Stimulated activated CD4-positive, alpha-beta T cell treated with anti-CD3 and anti-CD28 coated beads, Interleukin-12 subunit alpha, Interleukin-12 subunit beta, amount 100 ng/mL, for 4 hours (primary cell): ENCODE measurements at places on chromosomes 7 and 10.

DNA sequence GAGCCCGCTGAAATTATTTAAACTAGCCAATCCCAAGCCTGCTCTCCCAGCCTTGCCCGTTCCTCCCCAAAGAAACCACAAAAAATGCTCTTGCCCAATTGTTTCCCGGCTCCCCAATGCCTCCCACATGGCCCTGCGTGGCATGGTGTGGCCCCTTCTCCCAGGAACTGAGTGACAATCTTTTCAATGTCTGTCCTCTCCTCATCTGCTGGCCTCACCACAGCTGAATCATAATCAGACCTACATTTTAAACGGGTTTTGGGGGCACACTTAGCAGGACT lies 201.5 kb downstream of the PRPF18 start:
- DNase-seq, result no peak

DNA sequence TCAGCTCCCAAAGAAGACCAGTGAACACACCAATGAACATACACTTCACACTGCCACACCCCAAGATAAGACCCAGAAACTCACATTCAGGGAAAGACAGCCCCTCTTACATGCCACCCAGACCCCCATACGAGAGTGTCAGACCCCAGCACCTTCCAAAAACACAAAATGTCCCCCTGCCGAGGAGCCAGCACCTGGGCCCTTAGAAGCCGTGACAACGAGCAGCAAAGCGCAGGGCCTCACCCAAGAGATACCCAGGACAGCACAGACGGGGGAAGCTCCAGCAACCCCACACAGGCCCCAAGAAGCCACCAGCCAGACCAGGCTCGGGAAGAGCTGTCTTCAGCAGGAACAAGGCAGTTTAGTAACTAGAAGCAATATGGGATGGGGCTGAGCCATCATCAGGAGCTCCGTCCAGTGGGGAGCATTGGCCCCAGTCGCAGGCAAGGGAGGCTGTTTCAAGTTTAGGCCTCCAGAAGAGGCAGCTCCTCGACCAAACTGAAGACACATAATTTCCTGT lies 243.6 kb downstream of the PTPRN2 start:
- DNase-seq, result no peak

DNA sequence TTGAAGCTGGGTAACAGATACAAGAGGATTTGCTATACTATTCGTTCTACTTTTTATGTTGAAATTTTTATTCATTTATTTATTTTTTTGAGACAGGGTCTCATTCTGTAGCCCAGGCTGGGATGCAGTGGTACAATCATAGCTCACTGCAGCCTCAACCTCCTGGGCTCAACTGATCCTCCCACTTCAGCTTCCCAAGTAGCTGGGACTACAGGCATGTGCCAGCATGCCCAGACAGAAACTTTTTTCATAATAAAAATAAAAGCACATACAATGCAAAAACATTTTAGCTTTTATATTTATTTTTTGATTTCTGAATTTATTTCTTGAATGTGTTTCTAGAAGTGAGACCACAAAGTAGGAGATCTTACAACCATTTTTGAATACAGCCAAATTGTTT lies 71.2 kb downstream of the FANK1 start:
- DNase-seq, result no peak

- no peak for DNase-seq
These were observed 54.6 kb upstream of the OPN4 start for GRCh38 chr10:86599729-86600128.
